Progenitor cell of endocrine pancreas (in vitro differentiated cells): ENCODE measurements at places on chromosomes 6 and 20. TPM values are rescaled to one million over a fixed set of nuclear protein-coding genes. Genes with fewer than 3 reads are reported as not detected.

Gene FLRT3
- total RNA-seq = 60.4 and 62.4 TPM in 2 replicates

Gene CUTA
- 252 and 264 TPM in 2 replicates for total RNA-seq

DNA sequence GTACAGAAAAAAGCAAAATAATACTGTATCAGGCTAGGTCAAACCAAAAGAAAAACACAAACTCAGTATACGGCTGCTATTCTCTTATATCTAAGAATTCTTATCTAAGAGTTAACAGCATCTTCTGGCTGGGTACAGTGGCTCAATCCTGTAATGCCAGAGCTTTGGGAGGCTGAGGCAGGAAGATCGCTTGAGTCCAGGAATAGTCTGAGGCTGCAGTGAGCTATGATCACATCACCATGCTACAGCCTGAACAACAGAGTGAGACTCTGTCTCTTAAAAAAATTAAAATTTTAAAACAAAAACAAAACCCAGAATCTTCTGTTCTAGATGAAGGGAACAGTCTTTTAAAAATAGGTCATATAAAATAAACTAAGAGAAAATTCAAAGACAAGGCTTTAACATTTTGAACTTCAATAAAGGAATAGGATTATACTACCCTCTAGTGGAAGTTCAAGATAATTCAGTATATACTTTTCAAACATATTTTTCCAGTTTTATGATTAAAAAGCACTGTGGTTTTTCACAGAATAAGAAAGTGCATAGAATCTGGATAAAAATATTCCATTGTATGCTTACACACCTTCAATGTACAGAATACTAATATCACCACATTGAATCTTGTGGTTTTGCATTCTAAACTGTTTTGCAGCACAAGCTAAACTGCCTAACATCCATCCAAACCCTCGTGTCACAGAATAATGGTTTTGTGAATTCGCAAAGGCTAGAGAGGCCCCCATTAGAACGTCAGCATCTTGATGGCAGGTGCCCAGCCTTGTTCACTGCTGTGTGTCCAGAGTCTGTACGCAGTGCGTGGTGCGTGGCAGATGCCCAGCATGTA, 39.3 kb downstream of the DTNBP1 start:
- no peak for DNase-seq

DNA sequence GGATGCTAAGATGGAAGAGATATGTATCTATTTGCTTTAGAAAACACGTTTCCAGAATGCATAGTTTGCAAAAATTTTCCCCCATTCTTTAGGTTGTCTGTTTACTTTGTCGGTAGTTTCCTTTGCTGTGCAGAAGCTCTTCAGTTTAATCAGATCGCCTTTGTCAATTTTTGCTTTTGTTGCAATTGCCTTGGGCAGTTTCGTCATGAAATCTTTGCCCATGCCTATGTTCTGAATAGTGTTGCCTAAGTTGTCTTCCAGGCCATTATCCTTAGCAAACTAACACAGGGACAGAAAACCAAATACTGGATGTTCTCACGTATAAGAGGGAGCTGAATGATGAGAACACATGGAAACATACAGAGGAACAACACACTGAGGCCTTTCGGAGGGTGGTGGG, 454.2 kb upstream of the SLC35B3 start:
- DNase-seq = no peak

DNA sequence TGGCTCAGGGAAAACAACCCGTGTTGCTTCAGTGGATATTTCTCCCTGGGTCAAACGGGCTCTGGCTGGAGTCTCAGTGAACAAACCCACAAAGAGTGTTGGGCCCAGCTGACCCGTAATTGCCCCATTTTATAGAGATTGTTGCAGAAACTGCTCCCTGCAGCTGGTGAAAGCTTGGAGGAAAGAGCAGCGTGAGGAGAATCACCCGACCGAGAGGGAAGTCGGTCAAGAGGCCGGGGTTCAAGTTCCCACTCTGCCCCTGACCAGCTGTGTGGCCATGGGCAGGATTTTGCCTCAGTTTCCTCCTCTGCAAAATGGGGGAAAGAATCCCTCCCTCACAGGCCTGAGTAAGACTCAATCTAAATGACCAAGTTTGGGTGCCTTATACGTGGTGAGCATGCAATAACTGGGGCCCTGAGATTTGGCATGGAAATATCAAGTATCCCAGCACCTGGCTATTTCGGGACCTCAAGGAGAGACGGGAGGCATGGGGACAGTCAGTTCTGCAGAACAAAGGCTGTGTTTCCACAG, 1.7 kb upstream of the TGM2 start:
- DNase-seq = no peak
